ENCODE measurements at places on chromosomes 3 and 15.
A peak's percentile ranks its signal among the peaks of the same experiment; 100 is the strongest.

GRCh38 chr3:5022966-5023776, 43.9 kb downstream of the BHLHE40 start:
- DNase-seq = no peak

GRCh38 chr15:75349851-75350588, 3.2 kb downstream of the NEIL1 start:
- peak; percentile 65 for DNase-seq

DNA sequence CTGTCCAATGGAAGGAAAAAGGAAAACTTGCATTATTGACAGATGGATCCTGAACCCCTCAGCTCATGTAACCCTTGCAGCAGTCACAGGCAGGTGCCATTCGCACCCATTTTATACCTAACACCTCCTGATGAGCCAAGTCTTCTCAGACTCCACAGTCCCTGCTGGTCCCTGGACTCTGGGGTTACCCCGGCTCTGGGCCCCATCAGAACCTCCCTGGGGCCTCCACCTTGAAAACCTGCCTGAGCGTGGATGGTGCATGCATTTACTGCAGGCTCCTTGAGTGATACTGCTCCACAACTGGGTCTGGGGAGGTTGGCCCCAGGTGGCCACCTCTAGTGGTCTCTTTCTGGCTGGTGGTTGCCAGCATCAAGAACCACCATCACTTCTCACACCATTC, 15.9 kb upstream of the DOCK3 start:
- no peak for DNase-seq

DNA sequence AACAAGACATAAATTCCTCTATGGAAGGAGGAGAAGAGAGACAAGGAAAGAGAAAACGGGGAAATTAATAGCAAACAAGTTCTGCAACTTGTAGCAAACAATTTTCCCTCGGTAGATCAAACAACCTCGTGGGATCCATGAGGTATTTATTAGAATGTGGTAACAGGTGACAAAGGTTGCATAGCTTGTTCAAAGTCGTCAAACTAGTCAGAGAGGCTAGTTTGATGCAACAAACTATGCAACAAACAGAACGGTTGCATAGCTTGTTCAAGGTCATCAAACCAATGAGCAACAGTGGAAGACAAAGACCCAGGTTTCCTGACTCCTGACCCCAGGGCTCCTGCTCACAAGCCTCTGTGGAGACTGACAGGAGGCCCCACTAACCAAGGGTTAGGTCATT, 20.7 kb downstream of the MB21D2 start:
- no peak for DNase-seq

- no peak for DNase-seq
Measured at GRCh38 chr3:102083473-102083872, 234.2 kb downstream of the NFKBIZ start.

DNA sequence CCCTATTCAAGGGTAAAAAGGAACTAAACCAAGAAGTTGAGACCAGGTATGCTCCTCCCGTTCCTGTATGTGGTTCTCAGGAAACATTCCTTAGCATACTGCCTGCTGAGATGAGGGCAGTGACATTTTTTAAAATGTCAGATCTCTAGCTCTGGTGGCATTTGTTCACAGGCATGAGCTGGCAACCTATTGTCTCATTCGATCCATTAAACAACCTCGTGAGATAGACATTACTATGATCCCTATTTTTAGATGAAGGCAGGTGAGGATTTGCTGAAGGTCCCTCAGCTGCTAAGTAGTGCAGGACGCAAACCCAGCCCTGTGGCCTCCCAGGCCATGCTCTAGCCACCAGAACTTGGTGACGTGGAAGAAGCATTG, 74.9 kb downstream of the SIDT1 start:
- no peak for DNase-seq

- no peak for DNase-seq
Measured at GRCh38 chr15:44275150-44275830, 13.2 kb upstream of the GOLM2 start.

DNA sequence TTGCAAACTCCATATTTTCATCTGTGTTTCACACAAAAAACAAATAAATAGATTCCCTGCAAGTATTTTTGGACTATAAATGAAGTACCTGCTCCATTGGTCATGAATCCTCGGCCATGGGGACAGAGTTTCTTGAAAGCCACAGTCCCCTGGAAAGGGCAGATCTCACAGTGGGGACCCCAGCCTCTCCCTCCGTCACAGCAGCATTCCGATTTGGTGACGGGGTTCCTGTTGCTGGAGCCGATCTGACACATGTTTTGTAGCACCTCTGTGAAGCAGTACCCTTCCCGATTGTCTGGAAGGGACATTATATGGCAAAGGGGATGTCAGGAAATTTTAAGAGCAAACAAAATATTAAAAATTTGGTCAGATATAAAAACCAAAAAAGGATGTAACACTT, 96.2 kb downstream of the DUT start:
- no peak for DNase-seq

DNA sequence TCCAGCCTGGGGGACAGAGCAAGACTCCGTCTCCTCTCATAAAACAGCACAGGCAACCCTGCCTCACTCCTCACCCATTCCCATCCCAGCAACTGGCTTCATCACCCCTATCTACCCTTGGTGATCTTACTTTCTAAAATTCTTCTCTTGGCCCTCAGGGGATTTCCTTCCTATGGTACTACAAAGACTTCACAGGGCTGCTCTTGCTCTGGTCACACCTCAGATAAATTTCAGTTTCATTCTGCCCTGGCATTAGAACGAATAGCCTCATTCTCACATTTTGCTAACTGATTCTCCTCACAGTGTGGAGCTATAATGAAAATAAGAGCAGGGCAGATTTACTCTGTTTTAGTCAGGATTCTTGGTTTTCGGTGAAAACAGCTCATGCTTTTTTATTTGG, 22.1 kb upstream of the CRBN start:
- no peak for DNase-seq

DNA sequence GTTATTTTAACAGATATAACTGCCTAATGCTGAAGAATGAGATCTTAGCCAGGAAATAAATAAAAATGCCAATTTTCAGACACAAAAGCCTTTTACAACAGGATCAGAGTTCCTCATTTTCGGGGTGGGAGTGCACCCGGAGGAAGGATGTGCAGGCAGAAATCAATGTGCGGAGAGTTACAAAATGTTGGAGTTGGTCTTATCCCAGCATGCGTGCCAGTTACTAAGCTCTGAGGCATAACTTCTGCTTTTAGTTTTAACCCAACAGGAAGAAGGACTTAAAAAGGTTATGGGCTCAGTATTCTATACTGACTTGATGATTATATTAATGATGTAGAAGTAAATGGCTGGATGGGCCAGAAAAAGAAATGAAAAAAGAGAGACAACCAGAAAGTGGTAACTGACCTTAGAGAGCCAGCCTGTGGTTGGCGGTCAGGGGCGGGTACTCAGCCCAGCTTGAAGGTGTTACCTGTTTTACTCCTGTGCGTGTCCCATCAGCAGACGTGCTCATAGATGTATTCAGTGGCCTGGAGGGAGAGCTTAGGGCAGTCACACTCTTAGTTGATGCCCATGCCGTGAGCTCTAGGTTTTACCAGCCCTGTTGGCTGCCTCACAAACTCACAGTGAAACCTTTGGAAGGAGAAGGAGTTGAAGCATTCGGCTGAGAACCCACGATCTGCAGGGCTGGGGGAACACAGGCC, 164.7 kb downstream of the SV2B start:
- DNase-seq = no peak

DNA sequence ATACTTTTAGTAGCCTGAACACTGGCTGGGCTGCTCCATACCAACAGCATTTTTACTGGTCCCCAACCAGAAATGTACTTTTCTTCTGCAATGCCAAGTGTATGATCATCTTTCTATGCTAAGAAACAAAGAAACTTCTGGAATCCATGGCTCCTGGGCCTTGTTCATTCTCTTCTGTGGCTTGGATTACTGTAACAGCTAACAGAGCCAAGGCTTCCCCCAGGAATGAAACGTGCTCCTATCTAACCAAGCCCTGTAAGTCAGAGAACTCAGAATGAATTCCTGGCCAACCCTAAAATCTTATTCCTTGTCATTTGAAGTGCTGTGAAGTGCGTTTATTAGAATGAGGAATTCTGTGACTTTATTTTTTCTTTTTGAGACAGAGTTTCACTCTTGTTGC, 102.9 kb upstream of the RAD18 start:
- no peak for DNase-seq

DNA sequence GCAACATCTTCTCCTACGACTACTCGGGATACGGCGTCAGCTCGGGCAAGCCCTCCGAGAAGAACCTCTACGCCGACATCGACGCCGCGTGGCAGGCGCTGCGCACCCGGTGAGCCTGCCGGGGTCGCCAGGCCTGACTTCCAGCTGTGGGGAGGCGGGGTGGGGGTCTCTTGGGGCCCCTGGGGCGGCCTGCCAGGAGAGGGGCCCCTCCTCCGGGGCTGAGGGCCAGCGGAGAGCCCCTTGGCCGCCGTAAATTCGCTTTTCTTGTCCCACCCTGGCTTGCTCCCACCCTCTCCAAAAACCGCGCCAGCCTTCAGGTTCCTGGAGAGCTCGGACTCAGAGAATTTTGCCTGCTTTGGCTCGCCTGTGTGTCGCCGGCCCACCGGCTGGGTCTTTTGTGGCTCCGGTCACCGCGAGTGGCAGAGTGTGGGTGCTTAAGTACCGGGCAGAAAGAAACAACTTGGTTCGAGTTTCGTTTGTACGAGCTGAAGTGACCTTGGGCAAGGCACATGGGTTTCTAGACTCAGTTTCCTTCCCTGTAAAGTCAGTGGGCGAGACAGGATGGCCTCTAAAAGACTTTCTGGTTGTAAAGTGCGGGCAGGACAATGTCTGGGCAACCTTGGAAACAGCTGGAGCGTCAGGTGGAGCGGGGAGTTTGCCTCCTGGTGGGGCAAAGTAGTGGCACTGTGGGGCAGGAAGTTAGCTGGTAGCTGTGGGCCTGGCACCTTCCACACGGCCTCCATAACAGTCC, 976 bp downstream of the ABHD17C start:
- DNase-seq = no peak

- DNase-seq = no peak
Measured at GRCh38 chr15:29952225-29952624, 130.0 kb upstream of the TJP1 start.

- no peak for DNase-seq
Measured at GRCh38 chr3:53169832-53170324, 8.9 kb downstream of the PRKCD start.

Measured in activated CD4-positive, CD25-positive, alpha-beta regulatory T cell (primary cell).